ENCODE measurements at places on chromosomes 2 and 18. TPM values are rescaled to one million over a fixed set of nuclear protein-coding genes. Genes with fewer than 3 reads are reported as not detected.
A peak's percentile ranks its signal among the peaks of the same experiment; 100 is the strongest.

Gene RBKS
- 25.3 TPM for total RNA-seq

Gene METTL5
- total RNA-seq, result 26.7 TPM

Gene GALR1
- not detected for total RNA-seq

GRCh38 chr2:32436150-32436549, 79.3 kb downstream of the BIRC6 start:
- DNase-seq, result no peak

- DNase-seq, result no peak
Measured at GRCh38 chr2:61775956-61776570, 77.8 kb downstream of the FAM161A start.

- DNase-seq, result no peak
Measured at GRCh38 chr2:171139860-171140259, 20.8 kb downstream of the TLK1 start.

DNA sequence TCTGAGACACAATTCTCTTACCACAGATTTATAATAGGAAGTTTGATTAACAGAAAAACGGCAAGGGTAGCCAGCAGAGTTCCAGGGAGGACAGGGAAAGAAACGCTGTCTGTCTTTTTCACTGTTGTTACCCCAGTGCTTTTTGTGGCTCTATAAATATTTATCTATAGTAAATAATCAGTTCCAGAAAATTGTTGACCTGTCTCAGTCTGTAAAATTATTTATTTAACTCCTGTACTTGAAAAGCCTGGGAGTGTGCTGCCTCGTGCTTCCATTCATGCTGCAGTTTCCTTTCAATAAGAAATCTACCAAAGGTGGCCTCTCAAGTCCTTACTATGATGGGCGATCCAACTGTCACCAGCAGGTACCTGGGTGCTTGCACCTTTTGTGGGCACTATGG, 102.9 kb downstream of the ETAA1 start:
- DNase-seq, result no peak

DNA sequence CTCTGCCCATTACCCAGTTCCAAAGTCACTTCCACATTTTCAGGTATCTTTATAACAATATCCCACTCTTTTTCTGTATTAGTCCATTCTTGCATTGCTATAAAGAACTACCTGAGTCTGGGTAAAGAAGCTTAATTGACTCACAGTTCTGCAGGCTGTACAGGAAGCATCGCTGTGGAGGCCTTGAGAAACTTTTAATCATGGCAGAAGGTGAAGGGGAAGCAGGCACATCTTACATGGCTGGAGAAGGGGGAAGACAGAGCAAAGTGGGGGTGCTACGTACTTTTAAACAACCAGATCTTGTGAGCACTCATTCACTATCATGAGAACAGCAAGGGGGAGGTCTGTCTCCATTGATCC, 85.4 kb upstream of the MAP4K3 start:
- no peak for DNase-seq

- no peak for DNase-seq
Measured at GRCh38 chr2:236121546-236121945, 46.6 kb downstream of the GBX2 start.

DNA sequence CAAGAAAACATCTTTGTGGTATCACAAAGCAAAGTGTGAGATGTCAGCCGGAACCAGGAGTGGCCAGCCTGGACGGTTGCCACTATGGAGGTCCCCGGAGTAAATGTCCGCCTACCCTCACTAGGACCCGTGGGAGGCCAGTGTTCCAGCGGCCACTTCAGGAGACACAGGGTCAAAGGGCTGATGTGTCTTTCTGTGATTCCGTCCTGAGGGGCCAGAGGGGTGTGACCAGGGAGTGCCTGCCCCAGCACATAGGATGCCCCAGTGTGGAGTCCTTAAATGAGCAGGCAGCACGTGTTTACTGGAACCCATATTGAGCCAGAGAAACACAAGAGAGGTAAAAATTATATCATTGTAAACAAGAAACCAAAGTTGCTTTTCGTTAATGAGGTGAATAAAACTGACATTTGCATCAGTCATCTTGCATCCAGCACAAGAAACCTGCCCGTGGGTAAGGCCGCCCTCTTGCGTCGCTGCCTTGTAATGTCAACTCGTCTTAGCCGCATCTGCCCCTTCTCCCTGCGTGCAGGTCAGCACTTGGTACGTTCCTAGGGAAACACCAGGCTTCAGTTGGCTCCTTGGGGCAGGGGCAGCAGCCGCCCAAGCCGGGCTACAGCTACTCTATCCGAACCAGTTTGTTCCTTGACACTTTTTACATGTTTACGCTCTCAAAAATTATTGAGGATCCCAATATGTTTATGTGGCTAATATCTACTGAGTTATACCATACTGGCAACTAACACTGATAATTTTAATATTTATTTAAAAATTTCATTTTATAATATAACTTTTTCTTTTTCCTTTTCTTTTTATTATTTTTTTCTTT, 46.7 kb upstream of the LAPTM4A start:
- peak; percentile 85 for DNase-seq

- DNase-seq, result no peak
Measured at GRCh38 chr2:74806920-74807319, 27.0 kb upstream of the HK2 start.

DNA sequence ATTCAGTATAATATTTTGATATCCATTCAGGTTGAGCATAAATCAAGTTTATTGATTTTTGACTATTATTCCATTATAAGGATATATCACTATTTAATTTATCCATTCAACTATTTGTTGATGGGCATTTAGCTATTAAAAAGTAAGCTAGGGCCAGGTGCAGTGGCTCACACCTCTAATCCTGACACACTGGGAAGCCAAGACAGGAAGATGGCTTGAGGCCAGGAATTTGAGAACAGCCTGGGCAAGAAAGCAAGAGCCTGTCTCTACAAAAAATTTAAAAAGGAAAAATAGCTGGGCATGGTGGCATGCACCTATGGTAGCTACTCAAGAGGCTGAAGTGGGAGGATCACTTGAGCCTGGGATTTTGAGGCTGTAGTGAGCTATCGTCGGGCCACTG, 183.5 kb downstream of the HNMT start:
- no peak for DNase-seq

GRCh38 chr2:48279344-48280090, 250.4 kb upstream of the STON1 start:
- DNase-seq, result no peak

DNA sequence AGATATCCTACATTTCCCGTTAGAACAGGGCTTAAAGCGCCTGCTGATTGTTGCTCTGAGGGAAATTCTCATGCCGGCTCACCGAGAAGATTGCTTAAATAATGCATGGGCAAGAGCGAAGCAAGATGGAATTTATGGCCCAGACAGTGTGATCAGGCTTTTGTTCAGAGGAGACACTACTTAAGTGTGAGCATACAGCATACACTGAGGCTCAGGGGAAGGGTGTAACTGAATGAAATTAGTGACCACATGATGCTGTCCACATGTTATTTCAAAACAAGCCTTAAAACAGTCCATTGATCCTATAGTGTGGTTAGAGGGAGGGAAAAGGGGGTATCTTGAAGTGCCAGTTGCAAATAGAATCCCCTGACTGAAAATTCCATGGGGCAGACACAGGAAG, 125.5 kb downstream of the RAPGEF4 start:
- DNase-seq, result no peak

DNA sequence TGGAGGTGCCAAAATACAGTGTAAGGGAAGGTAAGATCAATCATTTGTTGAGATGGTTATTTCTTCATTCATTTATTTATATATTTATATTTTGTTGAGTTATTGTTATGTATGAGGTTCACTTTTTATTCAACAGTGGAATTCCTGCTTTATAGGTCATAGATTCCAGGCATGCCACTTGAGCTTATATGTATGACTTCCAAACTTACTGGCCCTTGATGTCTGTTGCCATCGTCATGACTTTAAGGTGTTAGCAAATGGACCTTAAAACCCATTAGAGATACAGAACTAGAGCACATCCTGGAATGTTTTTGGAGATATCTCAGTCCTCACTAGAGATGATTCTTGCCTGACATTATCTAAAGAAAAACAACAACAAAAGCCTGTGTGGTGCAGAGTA, 25.9 kb downstream of the CCDC85A start:
- no peak for DNase-seq

GRCh38 chr18:70454704-70455322, 166.0 kb downstream of the SOCS6 start:
- DNase-seq, result no peak

DNA sequence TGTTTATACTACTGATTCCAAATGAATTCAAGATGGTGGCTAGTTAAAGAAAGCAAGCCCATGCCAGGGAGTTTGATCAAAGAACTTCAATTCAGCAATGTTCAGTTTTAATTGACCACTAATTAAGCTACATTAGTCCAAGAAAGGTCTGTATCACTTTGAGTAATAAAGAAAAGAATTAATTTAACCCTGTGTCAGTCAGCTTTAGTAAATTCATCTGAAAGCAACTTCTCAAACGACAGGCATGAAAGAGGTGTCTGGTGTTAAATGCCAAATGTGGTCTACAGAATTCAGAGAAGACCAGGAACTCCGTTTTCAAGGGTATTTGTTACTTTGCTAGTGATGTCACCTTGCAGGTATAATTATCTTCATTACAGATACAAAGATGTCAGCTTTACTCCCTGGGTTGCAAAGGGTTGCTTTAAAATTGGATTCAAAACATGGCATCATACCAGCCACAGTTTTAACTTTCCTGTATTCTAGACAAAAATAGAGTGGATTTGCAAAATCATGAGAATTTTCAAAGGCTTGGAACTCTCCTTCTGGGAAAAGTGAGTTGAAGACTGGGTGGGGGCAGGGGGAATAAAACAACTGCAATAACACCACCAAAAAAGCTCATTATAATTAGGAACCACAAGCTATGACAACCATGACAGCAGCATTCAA, 281.5 kb downstream of the TCF4 start:
- no peak for DNase-seq

Measured in CD4-positive, CD25-positive, alpha-beta regulatory T cell (primary cell).